ENCODE measurements at places on chromosomes 3 and 15. TPM values are rescaled to one million over a fixed set of nuclear protein-coding genes. Genes with fewer than 3 reads are reported as not detected.

Gene GABRA5
- not detected for total RNA-seq

Gene AQR
- 29.8 TPM for total RNA-seq

Gene KLHL18
- total RNA-seq: 26.0 TPM

Gene PLSCR4
- 20.3 TPM for total RNA-seq

Gene PCSK6
- 0.15 TPM for total RNA-seq

Gene EOMES
- total RNA-seq: not detected

All from smooth muscle cell of trachea (primary cell).